Activated CD4-positive, alpha-beta T cell treated with anti-CD3 and anti-CD28 coated beads for 48 hours (primary cell): ENCODE measurements at places on chromosomes 12 and 14.

DNA sequence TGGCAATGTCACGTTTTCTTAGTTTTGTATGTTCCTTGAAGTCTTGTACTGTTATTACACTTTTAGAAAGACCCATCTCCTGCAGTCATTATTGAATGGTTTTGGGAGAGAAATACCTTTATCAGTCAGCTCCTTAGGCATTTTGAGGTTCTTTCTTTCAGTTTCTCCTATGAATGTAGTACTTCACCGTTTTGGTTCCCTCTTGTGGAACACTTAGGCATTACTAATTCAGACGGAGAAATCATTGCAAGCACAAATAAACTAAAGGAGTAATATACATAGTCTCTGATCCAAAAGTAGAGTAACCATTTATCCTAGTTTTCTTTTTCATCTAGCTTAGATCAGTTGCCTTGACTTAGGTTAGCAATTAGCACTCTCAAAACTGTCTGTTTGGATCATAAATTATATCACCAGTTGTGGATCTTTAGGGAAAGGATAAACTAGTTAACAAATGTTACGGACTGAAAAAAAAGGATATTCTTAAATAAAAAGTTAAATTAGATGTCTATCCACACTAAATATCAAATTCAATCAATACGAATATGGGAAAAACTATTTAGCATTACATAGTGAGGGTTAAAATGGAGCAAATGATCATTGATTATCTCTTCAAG, 1538.3 kb upstream of the SEL1L start:
- DNase-seq, result no peak

- no peak for DNase-seq
These were observed 344.1 kb upstream of the LMO3 start for GRCh38 chr12:16949871-16950667.

- no peak for DNase-seq
These were observed 21.2 kb downstream of the APPL2 start for GRCh38 chr12:105214670-105215375.

DNA sequence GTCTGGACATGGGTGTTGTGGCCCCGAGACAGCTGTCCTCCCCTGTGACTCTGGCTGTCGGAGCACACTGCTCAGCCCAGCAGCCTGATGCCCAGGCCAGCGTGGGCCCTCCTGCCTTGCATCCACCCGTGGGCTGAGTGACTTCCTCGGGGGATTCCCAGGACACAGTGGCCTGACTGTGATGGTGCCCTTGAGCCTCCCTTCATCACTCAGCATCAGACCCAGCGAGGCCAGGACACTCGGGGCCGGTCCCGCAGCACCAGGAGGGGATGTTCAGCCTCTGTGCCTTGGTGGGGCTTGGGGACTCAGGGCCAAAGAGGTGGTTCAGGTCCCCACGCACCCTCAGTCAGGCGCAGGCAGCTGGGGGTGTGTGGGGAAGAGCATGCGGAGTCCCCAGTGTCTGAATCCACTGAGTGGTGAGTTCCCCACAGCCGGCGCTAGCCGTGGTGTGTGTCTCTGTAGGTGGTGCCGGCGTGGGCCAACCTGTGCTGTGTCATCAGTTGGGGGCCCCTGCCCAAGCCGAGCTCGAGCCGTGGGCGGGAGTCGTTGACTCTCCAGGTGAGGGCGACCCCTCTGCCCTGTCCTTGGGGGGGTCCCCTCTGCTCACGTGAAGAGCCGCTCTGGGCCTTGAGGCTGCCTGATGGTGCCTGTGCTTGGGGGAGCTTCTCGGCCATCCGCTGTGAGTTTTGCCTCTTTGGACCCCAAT, 185.8 kb downstream of the ADGRD1 start:
- DNase-seq, result no peak

GRCh38 chr12:75560167-75560566, 48.8 kb upstream of the KRR1 start:
- no peak for DNase-seq
